Daoy (cell line): ENCODE measurements at places on chromosomes 6 and 20.

DNA sequence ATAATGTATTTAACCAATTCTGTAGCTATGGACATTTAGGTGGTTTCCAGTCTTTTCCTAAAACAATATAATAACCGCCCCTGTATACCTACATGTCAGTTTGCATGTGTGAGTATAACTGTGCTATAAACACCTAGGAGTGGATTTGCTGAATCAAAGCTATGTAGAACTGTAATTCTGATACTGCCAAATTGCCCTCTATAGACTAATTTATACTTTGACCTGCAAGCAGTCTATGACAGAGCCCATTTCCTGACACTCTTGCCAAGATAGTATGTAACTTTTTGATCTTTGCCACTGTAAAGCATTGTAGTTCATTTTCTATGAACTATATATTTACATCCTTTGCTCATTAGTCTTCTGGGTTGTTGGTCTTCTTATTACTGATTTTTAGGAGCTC, 19.5 kb downstream of the FERMT1 start:
- DNase-seq = no peak

DNA sequence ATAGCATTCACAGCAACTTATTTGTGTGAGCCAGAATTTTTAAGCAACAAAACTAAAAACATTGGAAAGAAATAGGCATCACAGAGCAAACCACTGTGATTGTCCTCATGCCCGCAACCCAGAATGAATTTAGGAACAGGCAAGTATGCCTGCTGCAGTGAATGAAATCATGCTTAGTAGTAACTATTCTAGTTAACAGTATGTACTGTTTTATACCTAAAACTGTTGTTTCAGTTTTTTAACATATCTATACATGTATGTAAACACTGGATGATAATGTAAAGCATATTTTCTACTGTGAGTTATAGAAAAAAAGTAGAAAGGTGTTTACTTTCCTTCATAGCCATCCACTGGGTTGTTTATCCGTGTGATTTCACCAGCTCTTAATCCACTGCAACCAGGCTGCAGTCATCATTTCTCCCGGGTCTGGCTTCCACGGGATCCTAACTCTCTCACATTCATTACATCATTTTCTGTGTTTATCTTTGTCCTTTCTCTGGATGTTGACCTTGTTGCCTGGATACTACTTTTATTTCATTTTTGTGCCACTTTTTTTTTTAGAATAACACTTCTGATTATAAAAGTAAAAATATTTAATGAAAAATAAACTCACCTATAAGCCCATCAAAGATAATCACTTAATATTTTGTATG, 3.6 kb upstream of the ARFGEF3 start:
- no peak for DNase-seq

DNA sequence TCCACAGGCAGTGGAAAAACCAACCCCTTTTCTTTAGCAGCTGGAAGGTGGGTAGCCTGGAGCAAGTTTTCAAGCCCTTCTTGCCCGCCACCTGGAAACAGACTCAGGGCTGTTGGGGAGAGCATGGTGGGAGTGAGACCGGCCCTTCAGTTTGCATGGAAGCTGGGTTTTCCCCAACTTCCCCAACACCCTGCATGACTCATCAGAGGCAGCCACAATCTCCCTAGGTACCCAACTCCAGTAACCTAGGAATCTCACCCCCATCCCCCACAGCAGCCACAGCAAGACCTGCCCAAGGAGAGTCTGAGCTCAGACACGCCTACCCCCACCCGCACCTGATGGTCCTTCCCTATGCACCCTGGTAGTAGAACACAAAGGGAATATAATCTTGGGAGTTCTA, 86.3 kb upstream of the IRAK1BP1 start:
- no peak for DNase-seq

GRCh38 chr6:46215213-46215612, 44.4 kb upstream of the ENPP5 start:
- no peak for DNase-seq

- no peak for DNase-seq
Measured at GRCh38 chr6:104428184-104428583, 431.5 kb downstream of the HACE1 start.

GRCh38 chr6:43644940-43645612, at the start of gene RSPH9:
TSS of gene RSPH9 (plus strand) at chr6:43645036. CDS start at chr6:43645099, 63 bp downstream.
- DNase-seq = peak; percentile 60

DNA sequence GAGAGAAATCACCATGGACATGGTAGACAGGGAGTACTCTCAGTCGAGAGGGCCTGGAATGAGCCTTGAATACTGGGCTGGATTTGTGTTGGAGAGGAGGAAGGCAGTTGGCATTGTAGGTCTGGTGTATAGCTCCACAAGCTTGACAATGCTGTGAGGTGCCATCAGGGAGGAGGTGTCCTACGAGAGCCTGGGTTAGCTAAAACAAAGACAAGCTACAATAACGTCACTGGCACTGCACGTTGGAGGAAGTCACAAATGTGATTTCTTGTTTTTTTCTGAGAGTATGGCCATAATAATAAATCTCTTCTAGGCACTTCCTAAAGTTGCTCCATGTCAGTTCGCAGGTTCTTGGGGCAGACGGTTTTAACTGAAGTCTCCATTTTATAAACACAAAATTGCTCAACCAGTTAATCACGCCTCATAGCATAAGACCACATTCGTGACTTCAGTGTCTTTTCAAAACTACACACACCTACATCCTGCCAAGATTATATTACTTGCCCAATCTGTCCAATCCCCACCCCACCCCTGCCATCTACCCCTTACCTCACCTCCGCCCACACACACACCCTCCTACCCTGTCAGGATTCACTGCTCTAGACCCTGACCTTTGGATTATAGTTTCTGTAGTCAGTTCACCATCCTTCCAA, 4.4 kb upstream of the HLA-DMB start:
- DNase-seq = peak; percentile 62

- DNase-seq = no peak
Measured at GRCh38 chr20:7993238-7993637, 26.3 kb downstream of the TMX4 start.

GRCh38 chr6:162372106-162372505, 355.5 kb downstream of the PRKN start:
- DNase-seq = no peak

DNA sequence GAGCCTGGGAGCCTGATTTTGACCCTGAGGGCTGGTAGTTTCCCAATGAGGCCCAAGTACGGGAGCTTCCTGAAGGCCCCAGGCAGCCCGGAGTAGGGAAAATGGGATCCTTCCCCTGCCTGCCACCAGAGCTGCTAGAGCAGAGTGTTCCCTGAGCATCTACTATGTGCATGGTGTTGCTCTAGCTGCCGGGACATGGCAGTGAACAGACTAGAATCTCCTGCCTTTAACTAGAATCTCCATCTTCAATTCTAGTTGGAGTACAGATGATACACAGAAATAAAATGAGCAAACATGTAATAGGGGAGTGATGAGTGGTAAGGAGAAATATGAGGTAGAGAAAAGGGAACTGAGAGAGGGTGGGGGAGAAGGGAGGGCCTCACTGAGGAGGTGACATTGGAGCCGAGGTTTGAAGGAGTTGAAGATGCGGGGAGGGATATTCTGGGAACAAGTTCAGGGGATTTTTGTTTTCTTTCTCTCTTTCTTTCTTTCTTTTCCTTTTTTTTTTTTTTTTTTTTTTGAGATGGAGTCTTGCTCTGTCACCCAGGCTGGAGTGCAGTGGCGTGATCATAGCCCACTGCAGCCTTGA, 18.5 kb downstream of the VSTM2L start:
- DNase-seq = no peak

GRCh38 chr6:56541741-56542360, 100.8 kb downstream of the DST start:
- DNase-seq = no peak

DNA sequence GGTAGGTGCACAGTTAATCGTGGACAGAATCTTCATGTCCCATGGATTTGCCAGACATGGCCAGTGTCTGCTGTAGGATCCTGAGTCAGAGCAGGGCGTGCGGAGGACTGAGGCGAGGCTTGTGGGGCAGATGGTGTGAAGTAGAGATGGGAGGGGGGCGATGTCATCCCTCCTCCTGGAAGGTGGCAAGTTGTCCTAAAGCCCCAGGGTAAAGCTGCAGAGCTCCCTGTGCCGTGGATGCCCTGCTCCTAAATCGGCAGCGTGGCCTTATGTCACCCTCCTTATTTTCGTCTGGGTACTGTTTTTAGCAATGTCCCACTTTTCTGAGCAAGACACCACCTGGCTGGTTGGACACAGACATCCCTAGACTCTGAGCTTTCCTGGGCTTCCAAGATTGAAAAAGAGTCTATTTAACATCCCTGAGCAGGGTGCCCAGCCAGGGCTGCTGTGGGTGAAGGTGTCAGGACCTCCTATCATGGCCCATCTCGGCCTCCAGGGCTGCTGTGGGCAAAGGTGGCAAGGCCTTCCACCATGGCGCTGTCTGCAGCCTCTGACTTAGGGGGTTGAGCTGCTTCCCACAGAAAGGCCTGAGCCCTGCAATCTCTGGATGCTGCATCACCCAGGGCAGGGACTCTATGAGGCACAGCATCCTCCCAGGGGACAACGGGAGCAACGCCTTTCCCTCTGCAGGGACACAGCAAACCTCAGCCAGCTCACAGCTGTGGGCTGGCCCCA, 145.4 kb downstream of the TTLL2 start:
- DNase-seq = no peak

DNA sequence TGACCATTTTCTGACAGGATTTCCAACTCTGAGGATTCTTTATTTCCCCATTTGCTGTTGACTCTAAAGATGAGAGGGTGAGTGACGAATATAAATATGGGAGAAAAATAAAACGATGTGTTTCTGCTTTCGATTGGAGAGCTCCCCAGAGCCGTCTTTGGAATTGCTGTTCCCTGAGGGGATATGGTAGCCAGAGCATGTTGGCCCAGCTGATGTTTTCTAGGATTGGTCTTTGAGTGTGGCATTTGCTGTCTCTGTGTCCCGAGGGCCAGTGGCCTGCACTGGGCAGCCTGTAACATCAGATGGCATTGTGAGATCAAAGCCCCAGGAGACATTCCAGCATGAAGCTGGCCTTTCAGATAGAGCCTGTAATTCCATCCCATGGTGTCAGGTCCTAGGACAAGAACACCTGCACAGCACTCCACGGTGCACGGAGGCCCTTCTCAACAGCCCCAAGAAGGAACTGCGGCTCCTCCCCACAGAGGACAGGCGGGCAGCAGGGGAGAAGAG, 26.7 kb downstream of the PKIG start:
- no peak for DNase-seq

DNA sequence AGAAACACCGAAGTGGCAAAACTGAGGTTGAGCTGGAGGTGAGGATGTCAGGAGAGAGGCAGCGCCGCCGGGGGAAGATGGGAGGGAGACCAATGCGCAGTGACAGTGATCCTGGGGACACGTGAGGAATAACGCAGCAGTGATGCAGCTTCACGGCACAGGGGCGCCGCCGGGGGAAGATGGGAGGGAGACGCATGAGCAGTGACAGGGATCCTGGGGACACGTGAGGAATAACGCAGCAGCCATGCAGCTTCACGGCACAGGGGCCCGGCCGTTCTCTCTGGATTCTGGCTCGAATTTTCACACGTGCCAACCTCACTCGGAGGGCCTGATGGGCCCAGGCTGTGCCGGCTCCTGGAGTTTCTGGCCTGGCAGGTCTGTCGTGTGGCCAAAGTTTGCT, 94.7 kb downstream of the SMOC2 start:
- DNase-seq = no peak

- no peak for DNase-seq
Measured at GRCh38 chr6:496649-497048, 105.1 kb downstream of the IRF4 start.

GRCh38 chr6:20227350-20227749, 15.1 kb upstream of the MBOAT1 start:
- no peak for DNase-seq

- DNase-seq = no peak
Measured at GRCh38 chr6:158509465-158509864, 50.4 kb upstream of the TMEM181 start.

GRCh38 chr6:139386404-139386803, 12.0 kb upstream of the CITED2 start:
- DNase-seq = no peak

DNA sequence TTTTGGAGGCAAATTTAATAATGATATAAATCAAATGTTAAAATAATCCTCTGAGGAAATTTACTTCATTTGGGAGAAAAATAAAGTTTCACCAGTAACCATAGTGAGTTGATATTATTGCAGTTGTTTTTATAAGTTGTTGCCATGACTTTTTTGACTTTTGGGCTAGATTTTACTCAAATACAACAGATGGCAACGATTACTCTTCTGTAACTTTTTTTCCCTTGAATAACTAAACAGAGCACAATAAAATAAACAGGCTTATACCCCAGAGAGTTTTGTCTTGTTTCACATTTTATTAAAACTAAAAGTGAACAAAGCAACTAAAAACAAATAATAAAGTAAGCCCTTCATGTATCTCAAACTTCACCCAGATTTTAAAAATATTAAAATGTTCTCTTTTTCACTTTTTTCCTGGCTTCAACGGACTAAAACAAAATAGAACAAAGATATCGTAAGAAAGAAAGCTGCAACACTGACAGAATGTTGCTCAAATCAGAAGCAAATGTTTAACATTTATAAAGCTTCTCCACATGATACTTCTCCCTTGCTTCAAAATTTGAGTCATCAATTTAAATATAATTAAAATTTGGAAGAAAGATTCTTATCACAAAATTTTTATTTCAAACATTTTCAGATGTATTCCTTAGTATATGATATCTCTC, 42.5 kb upstream of the BMP5 start:
- no peak for DNase-seq

DNA sequence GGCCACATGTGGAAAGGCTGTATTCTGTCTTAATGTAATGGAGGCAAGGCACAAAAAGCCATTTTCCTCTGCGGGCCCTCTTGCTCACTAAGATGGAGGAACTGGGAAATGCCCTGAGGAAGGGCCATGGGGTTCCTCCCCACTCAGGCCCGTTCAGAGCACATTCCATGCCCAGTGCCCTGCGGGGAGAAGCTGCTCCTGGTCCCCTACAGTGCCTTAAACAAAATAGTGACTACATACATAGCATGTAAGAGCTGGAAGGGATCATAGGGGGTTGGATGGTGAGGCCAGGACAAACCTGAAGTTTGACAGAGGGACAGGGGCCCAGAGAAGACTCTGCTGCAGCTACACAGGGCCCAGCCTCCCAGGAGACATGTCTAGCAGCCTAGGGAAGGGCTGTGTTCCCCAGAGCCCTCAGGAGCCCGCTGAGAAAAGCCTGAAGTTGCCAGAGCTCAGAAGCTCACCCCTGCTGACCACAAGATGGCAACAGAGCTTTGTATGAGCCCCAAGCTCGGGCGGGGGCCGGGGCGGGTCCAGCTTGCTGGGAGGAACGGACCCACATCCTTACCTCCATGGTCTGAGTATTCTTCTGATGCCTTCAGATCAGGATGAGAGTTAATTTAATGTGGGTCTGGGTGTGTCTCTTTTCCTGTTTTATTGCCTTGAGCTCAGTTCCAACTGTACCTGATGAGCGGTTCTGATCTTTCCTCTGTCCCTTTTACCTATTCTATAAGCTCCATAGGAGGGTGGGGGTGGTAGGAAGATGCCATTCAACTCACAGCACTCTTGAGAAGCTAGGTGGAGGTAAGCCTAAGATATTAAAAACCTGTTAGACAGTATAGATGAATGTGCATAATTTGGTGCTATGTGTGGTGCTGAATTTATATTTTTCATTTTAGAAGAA, 242.9 kb downstream of the CDC5L start:
- peak; percentile 82 for DNase-seq
